ENCODE measurements at places on chromosomes 12 and 14.

GRCh38 chr14:73712540-73713180 lies 1.5 kb downstream of the PNMA1 start:
- DNase-seq: no peak

GRCh38 chr12:52964556-52965336 lies 15.8 kb downstream of the KRT18 start:
- no peak for DNase-seq

DNA sequence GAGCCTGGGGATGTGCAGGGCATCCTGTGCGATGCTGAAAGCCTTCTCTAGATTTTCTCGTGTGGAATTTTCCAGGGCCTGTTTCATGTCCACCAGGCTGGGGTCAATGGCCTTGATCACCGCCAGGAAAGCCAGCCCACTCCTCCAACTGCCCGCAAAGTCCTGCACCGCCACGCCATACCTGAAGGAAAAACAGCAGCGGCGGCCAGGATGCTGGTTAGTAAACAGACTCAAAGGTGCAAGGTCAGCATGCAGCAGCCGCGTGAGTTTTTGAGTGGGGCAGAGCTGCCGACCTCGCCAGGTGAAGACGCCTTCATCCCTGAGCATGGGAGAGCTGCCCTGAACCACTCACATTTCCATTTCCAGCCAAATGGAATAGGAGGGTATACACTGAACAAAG lies 53.4 kb upstream of the DICER1 start:
- no peak for DNase-seq

- no peak for DNase-seq
Observed at GRCh38 chr12:105911966-105912365, 226.8 kb downstream of the NUAK1 start.

DNA sequence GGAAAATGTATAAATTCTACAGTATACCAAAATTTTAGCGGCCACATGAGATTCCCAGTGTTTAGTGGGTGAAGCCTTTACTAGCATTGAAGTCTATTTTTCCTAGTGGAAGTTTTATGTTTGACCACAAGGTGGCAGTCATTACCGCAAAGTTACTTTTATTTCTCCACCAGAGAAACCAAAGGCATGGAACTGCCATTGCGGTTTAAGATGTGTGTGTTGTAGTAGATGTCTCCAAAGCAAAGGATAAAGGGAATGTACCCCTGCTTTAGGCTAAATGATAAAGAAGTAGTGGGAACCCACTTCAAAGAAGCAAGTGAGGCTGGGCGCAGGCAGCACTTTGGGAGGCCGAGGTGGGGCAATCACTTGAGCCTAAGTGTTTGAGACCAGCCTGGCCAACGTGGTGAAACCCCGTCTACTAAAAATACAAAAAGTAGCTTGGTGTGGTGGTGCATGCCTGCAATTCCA lies 140.5 kb downstream of the PRKCH start:
- no peak for DNase-seq

DNA sequence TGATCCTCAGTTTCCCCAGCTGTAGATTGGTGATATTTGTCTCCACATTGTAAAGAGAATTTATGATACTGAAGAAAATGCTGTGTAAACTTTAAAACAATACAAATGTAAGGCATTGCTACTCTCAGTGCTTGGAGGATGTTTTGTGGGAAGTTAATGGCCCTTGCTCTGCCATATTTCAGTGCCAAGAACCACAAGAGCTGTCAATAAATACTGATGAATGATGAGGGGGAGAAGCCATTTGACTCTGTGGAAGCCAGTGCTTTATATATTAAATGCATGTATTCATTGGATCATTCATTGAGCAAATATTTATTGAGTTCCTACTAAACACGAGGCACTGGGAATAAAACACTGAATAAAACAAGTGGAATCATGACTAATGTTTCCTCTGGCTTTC lies 30.8 kb downstream of the CACNA1C start:
- DNase-seq: no peak

DNA sequence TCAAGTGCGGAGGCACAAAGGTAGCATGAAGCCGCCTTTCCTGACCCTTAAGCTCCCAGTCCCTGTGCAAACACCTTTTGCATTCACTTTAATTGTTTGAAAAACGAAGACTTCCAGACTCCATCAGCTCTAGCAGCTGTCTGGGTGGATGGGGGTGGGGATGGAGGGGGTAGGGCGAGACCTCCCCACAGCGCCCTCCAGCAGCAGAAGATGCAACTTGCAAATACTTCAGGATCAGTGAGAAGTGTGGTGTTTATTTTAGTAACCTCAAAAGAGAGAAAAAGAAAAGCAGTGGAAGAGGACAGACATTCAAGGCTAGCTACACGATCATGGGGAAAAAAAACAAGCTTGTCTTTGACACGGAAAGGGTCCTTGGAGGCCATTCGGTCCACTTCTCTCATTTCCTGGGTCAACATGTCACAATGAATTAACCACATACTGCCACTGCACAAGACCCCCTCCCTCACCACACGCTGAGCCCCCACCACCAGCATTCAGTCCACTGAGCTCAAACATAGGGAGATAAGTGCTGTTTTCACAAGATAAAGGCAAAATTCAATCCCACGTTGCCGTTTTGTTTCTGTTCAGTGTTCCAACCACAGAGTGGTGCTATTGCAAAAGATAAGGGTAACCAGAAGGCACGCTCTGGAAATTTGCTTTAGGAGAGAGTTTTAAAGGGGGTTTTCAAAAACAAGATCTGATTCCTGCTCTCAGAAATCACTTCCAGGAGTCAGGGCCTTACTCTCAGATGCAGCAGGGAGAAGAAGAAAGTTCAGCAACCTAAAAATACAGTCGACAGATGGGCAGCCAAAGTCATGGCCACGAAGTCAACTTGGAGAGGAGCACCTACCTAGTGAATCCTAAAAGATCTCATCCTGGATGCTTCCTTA lies 3.3 kb upstream of the NTF3 start:
- no peak for DNase-seq

DNA sequence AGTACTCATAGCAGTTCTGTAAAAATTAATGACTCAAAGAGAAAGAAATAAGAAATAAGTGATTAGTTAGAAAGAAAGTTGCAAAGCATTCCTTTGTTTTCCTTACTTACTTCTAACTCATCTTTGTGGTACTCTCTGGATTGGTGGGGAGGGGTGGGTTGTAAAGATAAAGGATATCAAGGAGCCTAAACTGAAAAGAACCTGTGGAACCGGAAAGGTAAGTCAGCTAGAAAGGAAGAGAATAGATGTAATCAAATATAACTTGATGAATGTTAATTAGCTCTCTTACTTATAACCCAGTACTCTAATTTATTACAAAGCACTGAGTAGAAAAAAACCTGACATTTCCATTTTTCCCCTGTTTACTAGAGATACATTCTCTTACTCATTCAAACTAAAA lies 37.5 kb upstream of the KRR1 start:
- DNase-seq: no peak

DNA sequence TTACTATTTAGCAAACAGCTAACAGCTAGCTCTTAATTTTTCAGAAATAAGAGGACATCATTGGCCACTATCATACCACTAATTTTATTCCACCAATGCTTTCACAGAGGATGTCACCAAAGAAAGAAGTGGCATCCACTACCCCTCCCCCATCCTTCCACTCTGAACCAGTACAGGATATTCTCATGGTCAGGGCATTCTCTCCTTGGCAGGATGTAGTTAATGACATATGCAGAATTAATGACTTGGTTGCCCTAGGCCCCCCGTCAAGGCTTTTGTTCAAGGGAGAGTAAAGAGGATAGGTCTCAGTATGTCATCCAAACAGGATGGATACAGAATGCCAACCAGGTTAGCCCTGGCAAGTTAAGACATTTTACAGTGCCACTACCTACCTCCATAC lies 18.9 kb upstream of the NUP107 start:
- DNase-seq: no peak

DNA sequence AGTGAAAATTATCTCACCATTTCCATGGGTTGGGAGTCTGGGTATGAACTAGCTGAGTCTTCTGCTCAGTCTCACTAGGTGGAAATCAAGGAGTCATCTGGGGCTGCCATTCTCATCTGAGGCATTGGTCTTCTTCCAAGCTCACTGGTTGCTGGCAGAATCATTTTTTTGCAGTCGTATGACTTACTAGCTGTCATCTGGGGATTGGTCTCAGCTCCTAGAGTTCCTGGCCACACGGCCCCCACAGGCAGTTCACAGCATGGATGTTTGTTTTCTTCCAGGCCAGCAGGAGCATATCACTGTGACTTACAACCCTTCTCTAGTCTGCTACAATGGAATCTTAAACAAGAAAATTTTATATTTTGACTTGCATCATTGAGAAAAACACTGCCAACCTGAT lies 18.6 kb upstream of the OR10AD1 start:
- DNase-seq: no peak

GRCh38 chr12:28172434-28173030 lies 17.7 kb upstream of the CCDC91 start:
- DNase-seq: no peak

- no peak for DNase-seq
Observed at GRCh38 chr12:80531646-80532045, 87.6 kb downstream of the PTPRQ start.

- DNase-seq: no peak
Observed at GRCh38 chr12:131230340-131231031, 276.8 kb downstream of the ADGRD1 start.

- DNase-seq: no peak
Observed at GRCh38 chr12:87812681-87813080, 216.5 kb downstream of the C12orf50 start.

DNA sequence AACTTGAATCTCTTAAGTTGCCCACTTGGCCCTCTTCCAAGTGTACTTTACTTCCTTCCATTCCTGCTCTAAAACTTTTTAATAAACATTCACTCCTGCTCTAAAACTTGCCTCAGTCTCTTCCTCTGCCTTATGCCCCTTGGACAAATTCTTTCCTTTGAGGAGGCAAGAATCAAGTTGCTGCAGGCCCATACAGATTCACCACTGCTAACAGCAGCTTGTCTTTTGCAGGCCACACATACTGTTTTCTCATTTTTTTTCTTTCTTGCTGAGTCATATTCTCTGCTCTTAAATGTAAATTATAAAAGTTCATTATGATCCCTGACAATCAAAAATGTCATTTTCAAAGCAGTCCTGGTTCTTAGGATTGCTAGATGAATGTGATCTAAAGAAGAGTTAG lies 1820.8 kb upstream of the FLRT2 start:
- no peak for DNase-seq

GRCh38 chr14:89654998-89655397 lies 238.0 kb upstream of the FOXN3 start:
- no peak for DNase-seq

GRCh38 chr14:47150267-47150666 lies 498.7 kb upstream of the RPL10L start:
- DNase-seq: no peak

GRCh38 chr14:102738373-102739189 lies 38.7 kb upstream of the TRAF3 start:
- DNase-seq: no peak

DNA sequence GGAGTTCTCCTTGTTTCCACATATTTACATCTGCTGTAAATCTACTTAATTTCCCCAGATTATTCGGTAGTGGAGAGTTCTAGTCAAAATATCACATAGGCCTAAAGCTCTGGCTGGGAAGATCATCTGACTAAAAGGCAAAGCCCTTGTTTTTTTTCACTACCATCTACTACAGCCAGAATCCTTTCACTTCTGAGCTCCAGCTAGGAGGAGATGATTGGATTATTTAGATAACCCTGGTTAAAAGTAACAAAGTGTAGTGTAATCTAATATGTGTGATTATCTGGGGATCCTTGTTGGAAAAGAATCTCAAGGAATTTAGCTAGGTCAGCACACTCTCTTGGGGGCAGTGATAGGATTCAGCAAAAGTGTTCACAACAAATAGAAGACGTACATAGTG lies 125.4 kb downstream of the DYRK2 start:
- no peak for DNase-seq

DNA sequence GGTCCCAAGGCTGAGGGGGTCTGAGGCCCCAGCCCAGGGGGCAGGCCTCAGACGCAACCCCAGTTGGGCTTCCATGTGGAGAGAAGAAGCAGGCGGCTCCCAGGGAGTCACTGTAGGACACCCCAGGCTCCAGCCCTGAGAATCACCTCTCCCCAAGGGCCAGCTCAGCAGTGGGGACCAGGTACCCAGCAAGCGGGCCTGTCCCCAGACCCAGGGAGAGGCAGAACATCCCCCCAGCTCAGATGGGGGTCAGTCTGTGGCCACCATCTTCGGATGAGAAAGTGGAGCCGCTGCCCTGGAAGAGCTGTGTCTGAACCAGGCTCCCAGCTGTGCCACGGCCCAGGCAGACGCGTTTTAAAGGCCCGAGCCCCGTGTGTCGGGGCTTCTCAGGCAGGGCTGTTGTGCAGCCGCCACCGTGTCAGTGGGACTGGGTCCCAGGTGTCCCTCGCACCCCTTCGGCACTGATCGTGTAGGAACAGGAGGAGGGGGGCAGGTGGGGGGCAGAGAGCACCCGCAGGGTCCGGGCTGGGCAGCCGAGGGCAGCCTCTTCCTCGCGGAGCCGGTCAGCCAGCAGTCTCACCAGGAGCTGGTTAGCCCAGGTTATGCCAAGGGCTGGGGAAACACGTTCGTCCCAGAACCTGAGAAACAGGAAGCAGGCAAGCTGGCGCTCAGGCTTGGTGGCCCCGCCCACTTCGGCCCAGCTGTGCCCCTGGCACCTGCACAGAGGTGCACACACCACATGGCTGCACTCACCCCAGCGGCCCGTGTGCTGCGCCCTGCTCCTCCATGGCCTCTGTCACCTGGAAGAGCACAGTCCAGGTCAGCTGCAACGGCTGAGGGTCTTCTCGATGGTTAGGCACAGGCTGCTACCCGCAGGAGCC lies 16.6 kb downstream of the XRCC3 start:
- no peak for DNase-seq

DNA sequence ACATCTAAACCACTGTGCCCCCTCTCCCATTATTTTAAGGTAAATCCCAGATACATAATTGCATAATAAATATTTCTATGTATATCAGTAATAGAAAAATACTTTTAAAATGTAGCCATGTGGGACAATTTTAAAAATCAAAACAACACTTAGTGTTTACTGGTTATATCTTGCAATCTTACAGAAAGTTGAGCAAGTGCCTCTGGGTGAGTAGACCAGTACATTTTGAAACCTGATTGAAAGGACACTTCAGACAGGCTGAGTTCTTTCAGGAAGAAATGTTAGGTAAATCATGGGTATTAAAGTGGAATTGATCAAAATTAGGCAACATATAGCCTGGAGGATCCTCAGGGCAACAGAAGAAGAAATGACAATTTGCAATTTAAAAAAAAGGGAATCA lies 7.2 kb downstream of the SLC38A4 start:
- no peak for DNase-seq

DNA sequence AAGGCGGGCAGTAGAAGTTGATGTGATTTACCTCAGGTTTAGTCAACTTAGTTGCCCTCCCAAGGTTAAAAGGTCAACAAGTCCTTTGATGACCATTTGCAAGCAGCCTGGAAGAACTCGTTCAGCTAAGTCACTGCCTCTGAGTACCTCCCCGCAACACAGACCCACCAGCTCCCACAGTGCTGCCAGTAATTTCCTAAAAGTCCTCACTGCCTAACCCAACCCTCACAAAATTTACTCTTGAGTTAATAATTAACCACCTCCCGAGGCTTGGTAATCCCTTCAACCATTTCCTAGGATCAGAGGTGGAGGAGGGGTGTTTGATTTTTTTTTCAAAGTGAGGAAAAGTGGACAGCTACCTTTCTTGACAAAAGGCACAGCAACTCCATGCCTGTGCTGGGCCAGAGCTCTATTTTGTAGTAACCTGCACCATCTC lies 55.8 kb downstream of the MAP3K9 start:
- DNase-seq: no peak

Data from stimulated activated CD4-positive, alpha-beta T cell treated with anti-CD3 and anti-CD28 coated beads, Interleukin-12 subunit alpha, Interleukin-12 subunit beta, amount 100 ng/mL, for 24 hours (primary cell).